ENCODE measurements at places on chromosomes 2 and 18.

GRCh38 chr2:6008186-6008585 is 316.0 kb downstream of the SOX11 start:
- no peak for DNase-seq

DNA sequence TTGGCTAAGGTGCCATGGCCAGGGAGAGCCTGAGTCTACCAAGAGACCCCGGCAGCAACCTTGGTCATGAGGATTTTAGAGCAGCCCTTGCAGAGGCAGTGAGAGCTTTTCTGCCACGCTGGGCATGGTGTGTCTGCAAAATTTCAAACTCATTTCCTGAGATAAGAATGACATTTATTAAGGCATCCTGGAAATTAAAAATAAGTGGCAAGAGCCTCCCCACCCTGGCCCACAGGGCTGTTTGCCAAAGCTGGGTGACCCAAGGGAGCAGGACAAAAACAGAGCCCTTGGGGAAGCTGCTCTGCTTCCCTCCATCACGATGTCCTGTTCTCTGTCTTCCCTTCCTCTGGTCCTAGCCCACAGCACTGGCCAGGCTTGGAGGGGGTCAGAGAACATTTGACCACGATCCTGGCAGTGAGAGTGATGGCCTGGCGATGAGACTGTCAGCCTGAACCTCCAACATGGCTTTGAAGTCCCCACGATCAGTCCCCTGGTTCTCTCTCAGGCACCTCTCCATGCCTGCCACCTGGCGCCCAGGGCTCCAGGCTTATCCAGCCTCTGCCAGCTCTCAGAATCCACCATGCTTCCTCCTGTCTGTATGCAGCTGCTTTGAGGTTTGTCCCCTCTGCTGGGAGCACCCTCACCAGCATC is 68.9 kb upstream of the RMDN2 start:
- DNase-seq, result peak; percentile 48

DNA sequence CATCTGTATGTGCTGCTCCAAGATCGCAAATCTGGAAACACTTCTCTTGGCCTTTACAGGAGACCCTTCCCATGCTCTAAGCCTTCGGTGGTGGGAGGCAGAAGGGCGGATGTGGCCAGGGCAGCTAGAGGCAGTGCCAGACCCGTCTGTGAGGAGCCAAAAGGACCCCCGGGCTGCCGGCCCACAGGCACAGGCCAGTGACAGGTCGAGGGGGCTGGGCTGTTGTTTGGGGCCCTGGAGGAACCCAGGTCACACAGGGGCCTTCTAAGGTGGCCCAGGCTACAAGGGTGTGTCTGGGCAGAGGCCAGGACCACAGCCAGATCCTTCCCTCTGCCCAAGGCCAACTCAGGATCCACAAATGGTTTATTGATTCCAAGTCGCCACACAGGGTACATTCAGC is 49.4 kb downstream of the SLC66A2 start:
- DNase-seq, result no peak

DNA sequence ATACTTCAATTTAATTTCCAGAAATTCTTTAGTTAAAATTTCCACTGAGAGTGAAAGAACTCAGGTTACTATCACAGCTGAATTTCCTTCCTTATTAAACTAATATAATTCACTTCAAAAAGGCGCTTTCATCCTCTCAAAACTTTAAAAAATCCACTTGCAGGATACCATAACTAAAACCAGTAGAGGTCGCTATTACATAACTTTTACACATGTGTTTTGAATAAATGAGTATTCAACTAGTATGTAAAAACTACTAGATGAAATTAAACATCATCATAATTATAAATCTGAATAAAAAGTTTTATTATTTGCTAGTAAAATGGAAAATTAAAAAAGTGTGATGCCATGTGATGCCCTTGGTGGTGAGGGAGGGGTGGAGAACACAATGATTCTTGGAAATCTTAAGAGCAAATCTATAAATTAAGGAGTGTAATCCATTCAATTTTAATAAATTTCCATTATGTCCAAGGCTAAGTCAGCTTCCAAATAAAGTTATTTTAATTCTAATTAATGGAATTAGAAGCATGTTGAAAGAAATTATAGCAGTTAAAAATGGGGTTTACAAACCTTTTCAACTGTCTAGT is 61.4 kb downstream of the SOS1 start:
- no peak for DNase-seq

- DNase-seq, result peak; percentile 73
Observed at GRCh38 chr2:161238560-161239325, 69.5 kb upstream of the PSMD14 start.

GRCh38 chr18:10923551-10924070 is 225.8 kb downstream of the PIEZO2 start:
- DNase-seq, result no peak

Data from left cardiac atrium (tissue), 4 donors.